ENCODE measurements at places on chromosomes 1 and 21.

- no peak for DNase-seq
Measured at GRCh38 chr1:39394598-39394997, 96.8 kb upstream of the BMP8A start.

DNA sequence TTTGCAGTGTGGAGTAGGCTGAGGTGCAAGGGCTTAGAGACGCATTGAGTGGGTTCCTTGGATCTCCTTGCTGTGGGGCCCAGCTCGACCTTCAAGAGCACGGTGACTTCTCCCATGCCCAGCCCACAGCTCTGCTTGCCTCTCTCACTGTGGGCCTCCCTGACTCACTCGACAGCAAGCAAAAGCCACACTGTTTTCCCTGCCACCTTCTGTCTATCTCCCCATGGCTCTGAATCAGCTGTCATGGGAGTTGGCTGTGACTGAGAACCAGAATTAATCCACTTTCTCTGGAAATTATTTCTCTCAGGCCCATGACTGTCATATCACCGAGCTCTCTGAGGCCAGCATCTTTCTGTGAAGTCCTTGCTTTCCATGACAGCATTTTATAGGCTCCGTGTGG is 140.7 kb downstream of the NOS1AP start:
- no peak for DNase-seq

GRCh38 chr1:212825798-212826452 is 21.5 kb downstream of the SPATA45 start:
- no peak for DNase-seq

DNA sequence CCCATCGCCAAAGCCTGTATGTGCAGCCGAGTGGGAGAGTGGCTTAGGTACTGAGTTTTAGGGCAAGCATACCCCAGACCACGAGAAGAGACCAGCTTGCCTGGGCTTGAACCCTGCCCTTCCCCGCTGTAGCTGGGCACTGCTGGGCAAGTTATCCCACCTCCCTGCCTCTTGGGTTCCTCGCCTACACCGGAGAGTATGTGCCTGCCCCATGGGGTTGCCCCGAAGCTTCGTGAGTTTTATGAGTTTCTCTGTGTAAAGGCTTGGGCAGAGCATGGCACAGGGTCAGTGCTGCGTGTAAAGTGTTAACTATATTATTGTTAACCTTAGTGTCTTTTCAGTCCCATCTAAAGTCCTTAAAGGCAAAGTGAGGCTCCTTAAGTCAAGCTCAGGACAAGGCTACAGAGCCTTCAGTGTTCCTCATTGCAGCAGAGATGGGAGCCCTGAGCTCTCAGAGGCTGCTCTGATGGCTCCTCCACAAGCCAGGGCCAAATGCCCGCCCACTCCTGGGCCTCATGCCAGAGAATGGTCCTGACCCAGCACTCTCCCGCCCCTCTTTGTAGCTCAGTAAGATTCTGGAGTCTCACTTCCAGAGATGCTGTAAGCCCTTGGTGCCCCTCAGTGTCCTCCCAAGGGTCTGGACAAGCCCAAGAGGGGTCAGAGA is 37.0 kb upstream of the KCNA10 start:
- DNase-seq = no peak

DNA sequence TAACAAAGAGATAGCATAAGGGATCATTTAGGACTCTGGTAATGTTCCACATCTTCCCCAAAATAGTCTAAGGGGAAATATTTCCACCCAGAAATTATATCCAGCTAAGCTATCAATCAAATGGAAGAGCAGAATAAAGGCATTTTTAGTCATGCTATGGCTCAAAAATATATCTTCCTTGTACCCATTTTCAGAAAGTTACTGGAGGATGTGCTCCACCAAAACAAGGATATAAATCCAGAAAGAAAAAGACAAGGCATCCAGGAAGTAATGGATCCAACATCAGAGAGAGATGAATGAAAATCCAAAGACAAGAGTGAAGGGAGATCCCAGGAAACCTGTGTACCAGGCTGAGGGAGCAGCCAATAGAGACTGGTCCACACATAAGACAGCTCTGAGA is 2.7 kb upstream of the KRTAP10-8 start:
- no peak for DNase-seq

GRCh38 chr1:112981426-112981825 is 25.4 kb upstream of the SLC16A1 start:
- DNase-seq = no peak
